Smooth muscle cell of the umbilical artery (primary cell): ENCODE measurements at places on chromosomes 5 and 9. TPM values are rescaled to one million over a fixed set of nuclear protein-coding genes. Genes with fewer than 3 reads are reported as not detected.

KIF4B gene
- total RNA-seq = 0.09 TPM in 1 of 2 replicates, not detected in the other

SLC22A5 gene
- 4.2 and 4.8 TPM in 2 replicates for total RNA-seq

PTPN3 gene
- total RNA-seq = 0.30 and 1.9 TPM in 2 replicates

GFRA3 gene
- not detected in 2 replicates for total RNA-seq

GABRB2 gene
- total RNA-seq = 0.30 and 0.32 TPM in 2 replicates

MAMDC4 gene
- total RNA-seq = 2.7 and 4.0 TPM in 2 replicates

SLC36A3 gene
- total RNA-seq = not detected in 2 replicates

ATP10B gene
- not detected in 2 replicates for total RNA-seq

AQP3 gene
- 0.42 and 0.59 TPM in 2 replicates for total RNA-seq

CAMK4 gene
- total RNA-seq = 2.7 and 10.3 TPM in 2 replicates

MAP1B gene
- total RNA-seq = 501 and 541 TPM in 2 replicates

TGFBI gene
- 4,385 and 6,496 TPM in 2 replicates for total RNA-seq

TRIM7 gene
- 0.30 and 0.69 TPM in 2 replicates for total RNA-seq

ESM1 gene
- 6.5 and 106 TPM in 2 replicates for total RNA-seq

SLC23A1 gene
- not detected in 2 replicates for total RNA-seq

INSL6 gene
- total RNA-seq = not detected in 2 replicates

FAM221B gene
- not detected in 2 replicates for total RNA-seq

RLN2 gene
- total RNA-seq = not detected in 2 replicates

EIF4E1B gene
- total RNA-seq = not detected in 2 replicates

FBXL7 gene
- total RNA-seq = 5.3 and 6.2 TPM in 2 replicates

ARL14EPL gene
- total RNA-seq = not detected in 2 replicates

TAF11L5 gene
- not detected in 2 replicates for total RNA-seq

ZNF608 gene
- total RNA-seq = 1.5 and 2.7 TPM in 2 replicates

PCDHGA3 gene
- total RNA-seq = 1.6 and 2.1 TPM in 2 replicates

PCDHA9 gene
- under 0.01 and 0.09 TPM in 2 replicates for total RNA-seq

PCDHGC5 gene
- 2.4 and 10.2 TPM in 2 replicates for total RNA-seq

PCDHGA12 gene
- total RNA-seq = 16.3 and 33.7 TPM in 2 replicates

BTNL8 gene
- total RNA-seq = not detected in 2 replicates

ZFP37 gene
- 1.9 and 2.4 TPM in 2 replicates for total RNA-seq

RNF180 gene
- 7.4 and 15.2 TPM in 2 replicates for total RNA-seq

CAVIN4 gene
- total RNA-seq = 2.4 and 3.6 TPM in 2 replicates

MGAT1 gene
- 96.2 and 122 TPM in 2 replicates for total RNA-seq

TAS2R1 gene
- not detected in 2 replicates for total RNA-seq

GPR150 gene
- total RNA-seq = under 0.01 and 0.28 TPM in 2 replicates

MEIKIN gene
- not detected in 2 replicates for total RNA-seq

CENPH gene
- total RNA-seq = 3.6 and 10.7 TPM in 2 replicates

SUSD3 gene
- total RNA-seq = 0.37 and 0.59 TPM in 2 replicates

FAM219A gene
- 11.6 and 20.6 TPM in 2 replicates for total RNA-seq

SLIT3 gene
- total RNA-seq = 29.4 and 49.1 TPM in 2 replicates

GHR gene
- total RNA-seq = 2.7 and 3.2 TPM in 2 replicates

ANKH gene
- total RNA-seq = 26.1 and 33.0 TPM in 2 replicates

SV2C gene
- total RNA-seq = not detected in 2 replicates

AIF1L gene
- total RNA-seq = 0.09 and 0.30 TPM in 2 replicates

TXNDC8 gene
- not detected in 2 replicates for total RNA-seq

DNLZ gene
- total RNA-seq = 12.7 and 19.0 TPM in 2 replicates

PRUNE2 gene
- total RNA-seq = 6.2 and 8.8 TPM in 2 replicates

FBP2 gene
- not detected in 2 replicates for total RNA-seq

ZNF622 gene
- 47.1 and 60.9 TPM in 2 replicates for total RNA-seq

OXCT1 gene
- total RNA-seq = 40.4 and 57.0 TPM in 2 replicates

RAB3C gene
- not detected in 2 replicates for total RNA-seq
